NCI-H2081 (cell line): ENCODE measurements at places on chromosomes 2 and 18.

- DNase-seq = no peak
These were observed 75.7 kb upstream of the OTOS start for GRCh38 chr2:240216167-240216566.

- peak; percentile 60 for DNase-seq
These were observed 3.7 kb upstream of the TUBA4B start for GRCh38 chr2:219249203-219249980.

GRCh38 chr2:54090521-54091117 is 24.8 kb upstream of the ACYP2 start:
- no peak for DNase-seq

DNA sequence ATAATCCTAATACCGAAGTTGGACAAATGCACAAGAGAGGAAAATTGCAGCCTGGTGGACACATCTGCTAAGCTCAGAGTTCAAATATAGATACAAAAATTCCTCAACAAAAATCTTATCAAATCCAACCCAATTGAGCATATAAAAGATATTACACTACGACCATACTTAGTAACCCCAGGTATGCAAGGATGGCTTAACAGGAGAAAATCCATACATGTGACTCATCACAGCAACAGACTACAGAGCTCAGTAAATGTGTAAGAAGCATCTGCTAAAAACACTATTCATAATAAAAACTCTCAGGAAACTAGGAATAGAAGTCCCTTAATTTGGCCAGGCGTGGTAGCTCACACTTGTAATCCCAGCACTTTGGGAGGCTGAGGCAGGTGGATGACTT is 28.3 kb downstream of the HS6ST1 start:
- DNase-seq = no peak

- peak; percentile 41 for DNase-seq
These were observed 1.2 kb downstream of the DLX1 start for GRCh38 chr2:172086241-172087206.

DNA sequence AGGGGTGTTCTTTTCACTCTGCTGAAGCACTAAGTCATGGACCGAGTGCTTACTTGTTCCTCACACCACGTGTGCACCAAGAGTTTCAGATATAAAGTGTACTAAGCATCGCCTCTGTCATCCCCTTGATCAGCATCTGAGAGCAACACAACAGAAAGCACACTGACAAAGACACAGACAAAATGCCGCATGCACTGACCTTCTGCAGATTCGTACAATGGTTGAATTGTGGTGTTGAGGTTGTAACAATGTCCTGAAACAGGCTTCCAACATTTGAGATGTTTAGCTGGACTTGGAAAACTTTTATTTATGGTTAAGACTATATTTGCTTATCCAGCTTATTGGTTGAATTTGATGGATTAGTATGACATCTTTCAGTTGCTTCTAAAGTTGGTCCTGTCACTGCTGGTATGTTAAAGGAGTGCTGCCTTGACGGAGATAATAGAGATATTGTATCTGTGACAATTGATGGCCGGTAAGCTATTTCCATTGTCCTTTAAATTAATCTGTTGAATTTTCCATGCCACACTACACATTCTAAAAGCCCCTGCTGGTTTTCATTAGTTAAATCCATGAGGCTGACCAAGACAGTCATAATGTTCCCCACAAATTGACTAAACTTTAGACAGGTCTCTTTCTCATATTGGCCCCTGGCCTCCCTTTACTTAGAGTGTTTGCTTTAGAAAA is 99.9 kb downstream of the CBLN2 start:
- no peak for DNase-seq

DNA sequence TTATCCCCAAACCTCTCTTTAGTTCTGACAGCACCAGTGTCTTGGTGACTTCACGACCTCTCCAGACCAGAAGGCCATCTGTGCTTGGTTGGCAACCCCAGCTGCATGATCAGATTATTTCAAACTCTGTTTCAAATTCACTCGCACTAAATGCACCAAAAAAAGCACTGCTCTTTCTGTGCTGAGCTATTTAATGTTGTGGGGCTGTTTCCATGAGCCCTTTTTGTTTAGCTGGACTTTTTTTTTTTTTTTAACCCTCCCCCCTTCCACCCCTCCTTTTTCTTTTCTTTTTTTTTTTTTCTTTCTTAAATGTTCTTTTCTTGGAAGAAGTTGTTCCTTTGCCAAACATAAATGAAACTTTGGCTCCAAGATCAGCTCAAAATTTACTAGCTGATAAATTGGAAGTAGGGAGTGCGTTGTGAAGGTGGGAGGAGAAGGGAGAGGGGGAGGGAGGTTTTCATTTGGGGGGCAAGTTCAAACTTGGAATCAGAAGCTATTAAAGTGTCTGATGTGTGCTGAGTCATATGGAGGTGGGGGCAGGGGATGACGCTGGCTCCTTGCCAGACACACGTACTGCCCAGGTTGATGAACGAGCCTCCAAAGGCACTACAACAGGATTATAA is 543.0 kb upstream of the TNP1 start:
- DNase-seq = no peak

- peak; percentile 83 for DNase-seq
These were observed 47.4 kb downstream of the LRRFIP1 start for GRCh38 chr2:237674731-237675276.

- no peak for DNase-seq
These were observed 135.4 kb downstream of the LAMA3 start for GRCh38 chr18:23824669-23825068.

- peak; percentile 19 for DNase-seq
These were observed 192.6 kb upstream of the TCF4 start for GRCh38 chr18:55780586-55781071.

DNA sequence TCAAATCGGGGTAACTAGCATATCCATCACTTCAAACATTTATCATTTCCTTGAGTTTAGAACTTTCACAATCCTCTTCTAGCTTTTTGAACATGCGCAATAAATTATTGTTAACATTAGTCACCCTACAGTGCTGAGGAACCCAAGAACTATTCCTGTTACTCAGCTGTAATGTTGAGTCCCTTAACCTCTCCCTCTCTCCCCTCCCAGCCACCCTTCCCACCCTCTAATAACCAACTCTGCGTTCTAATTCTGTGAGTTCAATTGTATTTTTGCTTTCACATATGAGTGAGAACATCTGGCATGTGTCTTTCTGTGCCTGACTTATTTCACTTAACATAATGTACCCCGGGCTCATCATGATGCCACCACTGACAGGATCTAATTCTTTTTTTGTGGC is 78.6 kb upstream of the RANBP2 start:
- DNase-seq = no peak

DNA sequence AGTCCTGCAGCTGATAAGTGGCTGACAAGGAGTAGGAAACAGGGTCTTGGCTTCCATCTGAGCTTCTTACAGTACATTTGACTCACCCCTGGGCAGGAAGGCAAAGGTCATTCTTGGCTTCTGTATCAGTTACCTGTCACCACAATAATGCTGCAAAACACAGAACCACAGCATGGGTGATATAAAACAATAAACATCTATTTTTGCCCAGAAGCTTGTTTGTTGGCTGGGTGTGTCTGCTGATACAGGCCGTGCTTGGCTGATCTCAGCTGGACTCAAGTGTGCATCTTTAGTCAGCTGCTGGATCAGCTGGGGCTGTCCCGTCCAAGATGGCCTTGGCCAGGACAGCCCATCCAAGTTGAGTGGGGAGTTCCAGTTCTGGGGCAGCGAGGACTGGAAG is 34.7 kb downstream of the ONECUT2 start:
- no peak for DNase-seq

DNA sequence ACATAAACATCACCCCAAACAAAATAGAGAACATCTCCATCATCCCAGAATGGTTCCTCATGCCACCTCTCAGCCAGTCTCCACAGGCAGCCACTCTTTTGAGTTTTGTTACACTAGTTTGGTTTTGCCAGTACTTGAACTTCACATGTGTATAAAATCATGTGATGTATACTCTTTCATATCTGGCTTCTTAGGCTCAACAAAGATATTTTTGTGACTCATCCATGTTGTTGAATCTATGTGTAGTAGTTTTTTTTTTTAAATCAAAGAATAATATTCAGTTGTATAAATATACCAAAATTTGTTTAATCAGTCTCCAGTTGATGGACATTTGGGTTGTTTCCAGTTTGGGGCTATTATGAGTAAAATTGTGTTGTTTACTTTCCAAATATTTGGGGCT is 75.9 kb downstream of the PMS1 start:
- no peak for DNase-seq

GRCh38 chr2:215702116-215702902 is 266.4 kb upstream of the FN1 start:
- DNase-seq = no peak
